ENCODE measurements at places on chromosomes 6 and 20. TPM values are rescaled to one million over a fixed set of nuclear protein-coding genes. Genes with fewer than 3 reads are reported as not detected.

- no peak for DNase-seq
- H3K4me1 ChIP-seq, result no peaks in the 10 kb centered on the region
- peaks cover 7% of the 10 kb centered on the region for H3K27me3 ChIP-seq
- no peak overlapping the region for H3K27ac ChIP-seq
These were observed 86.2 kb upstream of the SNAP25 start for GRCh38 chr20:10132387-10132786.

DNA sequence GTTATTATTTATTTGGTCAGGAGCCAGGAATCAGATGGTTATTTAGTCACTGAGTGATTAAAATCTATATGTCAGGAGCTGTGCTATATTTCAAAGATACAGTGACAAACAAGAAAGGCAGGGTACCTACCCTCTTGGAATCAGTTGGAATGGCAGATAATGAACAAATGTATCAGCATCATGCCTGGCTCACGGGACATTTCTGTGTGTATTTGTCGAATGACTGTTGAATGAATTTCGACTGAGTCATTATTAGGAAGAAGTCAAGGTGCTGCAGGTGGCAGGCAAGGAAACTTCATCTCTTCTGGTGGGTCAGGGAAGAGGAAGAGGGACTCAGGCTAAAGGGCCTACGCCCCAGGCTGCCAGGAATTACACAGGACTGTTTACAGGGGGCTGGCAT, 13.6 kb downstream of the PKIG start:
- peaks cover 15% of the 10 kb centered on the region for H3K4me1 ChIP-seq
- no peaks in the 10 kb centered on the region for H3K36me3 ChIP-seq
- no peak overlapping the region for H3K4me3 ChIP-seq
- H3K27me3 ChIP-seq, result no peaks in the 10 kb centered on the region
- H3K27ac ChIP-seq, result no peak overlapping the region
- DNase-seq, result no peak

DNA sequence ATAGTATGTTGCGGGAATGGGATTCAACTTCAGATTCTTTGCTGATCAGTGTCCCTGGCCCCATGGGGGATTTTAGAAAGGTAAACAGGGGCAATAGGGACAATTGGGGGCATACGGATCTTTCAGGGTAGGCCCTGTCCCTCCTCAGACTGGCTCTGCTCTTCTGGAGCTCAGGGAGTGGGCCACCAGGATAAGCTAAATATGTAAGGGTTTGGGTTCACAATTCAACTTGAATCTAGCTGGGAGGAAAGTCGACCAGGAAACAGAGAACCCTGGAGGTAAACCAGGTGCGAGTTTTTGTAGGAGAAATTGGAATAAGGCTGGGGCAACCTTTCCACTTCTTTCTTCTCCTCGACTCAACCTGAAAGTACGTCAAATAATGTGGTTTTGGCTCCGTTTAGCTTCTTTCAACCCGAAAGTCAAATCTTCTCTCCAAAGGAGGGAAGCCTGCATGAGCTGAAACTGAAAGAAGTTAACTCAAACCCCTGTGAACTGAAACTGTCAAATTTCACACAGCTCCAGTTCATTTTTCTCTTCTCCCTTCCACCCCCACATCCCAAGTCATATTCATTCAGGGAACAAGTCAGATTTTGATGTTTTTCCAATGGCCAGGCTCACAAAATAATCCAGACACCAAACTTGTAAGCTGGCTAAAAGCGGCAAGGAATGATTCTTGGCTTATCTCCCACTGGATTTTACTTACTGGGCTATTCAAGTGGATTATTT, 278.2 kb downstream of the CLIC5 start:
- H3K4me3 ChIP-seq, result peak overlapping the region; percentile 10
- peaks cover 51% of the 10 kb centered on the region for H3K4me1 ChIP-seq
- peak; percentile 27 for DNase-seq
- peak overlapping the region; percentile 82 for H3K27ac ChIP-seq

Gene CST7
- 48.5 TPM for total RNA-seq

GRCh38 chr20:49751397-49751736, 37.7 kb upstream of the B4GALT5 start:
- H3K4me1 ChIP-seq, result peaks cover 9% of the 10 kb centered on the region
- H3K27me3 ChIP-seq, result peaks cover 10% of the 10 kb centered on the region
- no peak for DNase-seq
- H3K4me3 ChIP-seq, result no peak overlapping the region
- H3K36me3 ChIP-seq, result no peaks in the 10 kb centered on the region

Gene NOTCH4
- total RNA-seq, result 1.3 TPM

- H3K27ac ChIP-seq, result no peak overlapping the region
- DNase-seq, result no peak
- H3K4me1 ChIP-seq, result peaks cover 5% of the 10 kb centered on the region
- H3K4me3 ChIP-seq, result no peak overlapping the region
- H3K27me3 ChIP-seq, result no peaks in the 10 kb centered on the region
These were observed 9.6 kb downstream of the LEMD2 start for GRCh38 chr6:33779290-33779689.

- no peak overlapping the region for H3K27ac ChIP-seq
- H3K36me3 ChIP-seq, result no peaks in the 10 kb centered on the region
- peaks cover 7% of the 10 kb centered on the region for H3K27me3 ChIP-seq
- DNase-seq, result no peak
- H3K4me3 ChIP-seq, result no peak overlapping the region
These were observed 265.8 kb downstream of the TAF4 start for GRCh38 chr20:61799928-61800327.

GRCh38 chr6:142842418-142843261, 102.3 kb downstream of the HIVEP2 start:
- no peaks in the 10 kb centered on the region for H3K27me3 ChIP-seq
- H3K4me1 ChIP-seq, result peaks cover 86% of the 10 kb centered on the region
- H3K4me3 ChIP-seq, result peak overlapping the region; percentile 67
- peaks cover 14% of the 10 kb centered on the region for H3K36me3 ChIP-seq

- no peaks in the 10 kb centered on the region for H3K4me1 ChIP-seq
- H3K36me3 ChIP-seq, result no peaks in the 10 kb centered on the region
- H3K27ac ChIP-seq, result no peak overlapping the region
- no peaks in the 10 kb centered on the region for H3K27me3 ChIP-seq
- H3K4me3 ChIP-seq, result no peak overlapping the region
These were observed 698.2 kb downstream of the DOK5 start for GRCh38 chr20:55173601-55174000.

DNA sequence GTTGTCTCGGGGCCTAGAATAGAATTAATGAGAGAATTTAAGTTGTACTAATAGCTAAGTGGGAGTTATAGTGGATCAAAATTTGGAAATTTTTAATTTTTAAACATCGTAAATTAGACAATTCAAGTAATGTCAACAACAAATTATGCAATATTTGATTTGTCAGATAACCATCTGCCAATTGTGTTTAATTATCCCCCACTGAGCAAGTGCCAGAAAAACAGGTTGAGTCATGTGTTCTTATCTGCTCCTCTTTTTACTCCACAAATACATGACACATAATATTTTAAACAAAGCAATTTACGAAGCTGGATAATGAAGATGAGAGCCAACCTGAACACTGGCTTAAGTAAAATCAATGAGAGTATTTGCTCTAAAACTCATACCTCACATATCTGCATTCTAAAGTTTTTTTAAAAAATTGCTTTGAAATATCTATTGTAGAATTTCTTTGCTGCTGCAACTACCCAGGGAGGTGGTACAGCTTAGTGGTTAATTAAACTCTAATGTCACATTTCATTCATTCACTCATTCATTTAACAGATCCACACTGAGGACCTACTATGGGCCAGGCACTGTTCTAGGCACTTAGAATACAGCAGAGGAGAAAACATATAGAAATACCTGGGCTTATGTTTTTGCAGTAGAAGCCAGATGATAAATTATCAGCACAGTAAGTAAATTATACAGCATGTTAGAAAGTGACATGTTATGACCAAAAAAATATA, 57.1 kb upstream of the MAP7 start:
- DNase-seq, result no peak
- no peaks in the 10 kb centered on the region for H3K27me3 ChIP-seq
- H3K36me3 ChIP-seq, result peaks cover 5% of the 10 kb centered on the region
- H3K4me3 ChIP-seq, result no peak overlapping the region

GRCh38 chr6:11387707-11388430, 149.7 kb upstream of the TMEM170B start:
- DNase-seq, result no peak
- H3K4me3 ChIP-seq, result no peak overlapping the region
- peaks cover 2% of the 10 kb centered on the region for H3K27me3 ChIP-seq
- no peaks in the 10 kb centered on the region for H3K36me3 ChIP-seq
- H3K27ac ChIP-seq, result no peak overlapping the region

Gene PABPC1L
- 93.8 TPM for total RNA-seq

Gene CAGE1
- total RNA-seq, result 0.18 TPM

DNA sequence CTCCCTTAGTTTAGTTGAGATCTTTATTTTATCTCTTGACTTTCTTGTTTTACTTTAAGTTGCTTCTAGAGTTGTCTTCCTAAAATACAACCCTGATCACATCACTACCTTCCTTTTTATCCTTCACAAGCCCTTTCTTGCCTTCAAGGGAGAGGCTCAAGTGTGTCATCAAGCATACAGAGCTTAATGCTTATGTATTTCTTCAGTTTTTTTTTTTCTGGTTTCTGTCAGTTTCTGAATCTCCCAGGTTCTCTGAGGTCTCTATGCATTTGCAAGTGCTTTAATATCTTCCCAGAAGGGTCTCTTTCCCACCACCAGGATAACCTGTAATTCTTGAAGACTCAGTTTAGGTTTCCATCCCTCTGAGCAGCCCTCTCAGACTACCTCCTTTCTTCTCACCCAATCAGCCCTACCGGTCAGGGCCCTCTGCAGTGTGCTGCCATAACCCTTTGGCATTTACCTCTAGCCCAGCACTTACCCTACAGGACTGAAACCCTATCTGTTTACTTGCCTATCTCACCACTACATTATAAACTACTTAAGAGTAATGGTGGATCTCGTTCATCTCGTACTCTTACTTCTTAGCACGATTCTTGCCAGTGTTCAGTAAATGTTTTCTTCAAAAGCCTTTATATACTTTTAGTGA, 36.9 kb downstream of the EYA4 start:
- H3K36me3 ChIP-seq, result no peaks in the 10 kb centered on the region
- no peak overlapping the region for H3K4me3 ChIP-seq
- no peaks in the 10 kb centered on the region for H3K27me3 ChIP-seq
- no peaks in the 10 kb centered on the region for H3K4me1 ChIP-seq
- H3K27ac ChIP-seq, result no peak overlapping the region
- no peak for DNase-seq

DNA sequence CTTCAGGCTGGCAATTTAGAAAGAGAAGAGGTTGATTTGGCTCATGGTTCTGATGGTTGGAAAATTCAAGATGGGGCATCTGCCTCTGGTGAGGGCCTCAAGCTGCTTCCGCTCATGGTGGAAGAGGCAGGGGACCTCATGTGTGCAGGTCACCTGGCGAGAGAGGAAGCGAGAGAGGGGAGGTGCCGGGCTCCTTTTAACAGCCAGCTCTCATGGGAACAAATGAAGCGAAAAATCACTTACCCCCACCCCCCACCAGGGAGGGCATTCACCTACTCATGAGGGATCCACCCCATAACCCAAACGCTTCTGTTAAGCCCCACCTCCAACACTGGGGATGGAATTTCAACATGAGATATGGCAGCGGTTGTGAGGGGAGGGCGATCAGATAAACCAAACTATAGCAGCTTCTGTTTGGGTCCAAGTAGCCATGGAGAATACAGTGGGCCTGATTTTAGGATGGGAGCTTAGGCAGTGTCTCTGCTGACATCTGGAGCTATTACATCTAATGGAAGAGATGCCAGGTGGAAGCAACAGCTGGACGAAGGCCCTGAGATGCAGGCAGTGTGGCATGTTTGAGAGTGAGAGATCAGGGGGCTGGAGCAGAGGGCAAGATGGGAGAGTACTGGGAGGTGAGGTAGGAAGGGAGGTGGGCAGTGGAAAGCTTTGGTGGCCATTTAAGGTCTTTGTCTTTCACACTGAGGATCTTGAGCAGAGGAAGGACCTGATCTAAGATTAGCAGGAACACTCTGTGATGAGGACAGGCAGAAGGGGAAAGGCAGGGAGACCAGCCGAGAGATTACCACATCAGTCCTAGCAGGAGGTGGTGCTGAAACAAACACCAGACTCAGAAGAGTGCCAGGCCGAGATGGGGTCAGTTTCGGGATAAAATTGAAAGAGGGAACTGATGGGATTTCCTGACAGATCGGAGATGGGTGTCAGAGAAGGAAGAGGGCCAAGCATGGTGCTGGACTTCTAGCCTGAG, 161.8 kb downstream of the NFATC2 start:
- H3K27me3 ChIP-seq, result no peaks in the 10 kb centered on the region
- no peak overlapping the region for H3K4me3 ChIP-seq
- DNase-seq, result no peak
- H3K36me3 ChIP-seq, result peaks cover 14% of the 10 kb centered on the region
- peak overlapping the region; percentile 7 for H3K27ac ChIP-seq

- peaks cover 35% of the 10 kb centered on the region for H3K27me3 ChIP-seq
- H3K27ac ChIP-seq, result no peak overlapping the region
- peaks cover 2% of the 10 kb centered on the region for H3K4me1 ChIP-seq
- H3K36me3 ChIP-seq, result no peaks in the 10 kb centered on the region
- no peak for DNase-seq
These were observed 16.0 kb upstream of the NKX2-2 start for GRCh38 chr20:21529863-21530262.

GRCh38 chr20:8131598-8132483, at the start of gene PLCB1:
Gene PLCB1, plus strand, starts transcription at chr20:8132266. Its CDS starts 386 bp downstream, at chr20:8132652.
- peak within 1 kb of the TSS; percentile 27 for H3K27ac ChIP-seq
- H3K36me3 ChIP-seq, result no peaks in the 10 kb centered on the region
- DNase-seq, result peak; percentile 86

DNA sequence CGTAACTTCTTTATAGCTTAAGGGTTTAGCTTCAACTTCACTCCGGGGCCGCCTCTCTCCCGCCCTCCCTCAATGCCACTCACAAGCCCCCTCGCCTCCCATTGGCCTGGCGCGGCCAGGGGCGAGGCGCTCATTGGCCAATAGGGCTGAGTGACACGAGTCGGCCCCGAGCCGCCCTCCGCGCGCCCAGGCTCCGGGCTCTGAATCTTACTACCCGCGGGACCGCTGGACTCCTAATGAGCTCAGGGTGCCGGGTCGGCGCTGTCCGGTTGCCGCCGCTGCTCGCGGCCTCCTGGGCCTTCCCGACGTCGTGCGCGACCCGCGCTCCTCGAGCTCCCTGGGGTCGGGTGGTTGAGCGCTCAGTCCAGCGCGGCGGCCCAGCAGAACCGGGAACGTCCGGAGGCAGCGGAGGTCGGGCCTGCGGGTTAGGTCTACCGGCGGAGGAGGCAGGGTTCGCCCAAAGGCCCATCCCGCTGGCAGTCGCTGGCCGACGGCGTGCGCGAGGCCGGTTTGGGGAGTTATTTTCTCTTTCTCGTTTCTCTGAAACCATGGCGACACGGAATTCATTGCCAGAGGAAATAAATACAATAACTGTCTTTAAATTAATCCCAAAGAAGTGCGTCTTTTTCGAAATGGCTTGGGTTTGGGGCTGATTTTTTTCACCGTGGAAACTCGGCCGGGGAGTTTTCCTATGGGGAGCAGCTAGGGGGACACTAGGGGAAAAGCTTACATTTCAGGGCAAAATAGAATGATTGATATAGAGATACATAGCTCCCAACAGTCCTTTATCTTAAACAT, at the start of gene SIM1:
Gene SIM1, minus strand, starts transcription at position 19 of the 798 bp plus-strand sequence. CDS start 1,453 bp downstream, outside the sequence.
- no peak for DNase-seq
- no peak within 1 kb of the TSS for H3K4me3 ChIP-seq
- H3K27me3 ChIP-seq, result peaks cover 81% of the 10 kb centered on the region

Measured in activated CD8-positive, alpha-beta T cell treated with anti-CD3 and anti-CD28 coated beads for 36 hours (primary cell).